ENCODE measurements at places on chromosomes 3 and 15.
A peak's percentile ranks its signal among the peaks of the same experiment; 100 is the strongest.

DNA sequence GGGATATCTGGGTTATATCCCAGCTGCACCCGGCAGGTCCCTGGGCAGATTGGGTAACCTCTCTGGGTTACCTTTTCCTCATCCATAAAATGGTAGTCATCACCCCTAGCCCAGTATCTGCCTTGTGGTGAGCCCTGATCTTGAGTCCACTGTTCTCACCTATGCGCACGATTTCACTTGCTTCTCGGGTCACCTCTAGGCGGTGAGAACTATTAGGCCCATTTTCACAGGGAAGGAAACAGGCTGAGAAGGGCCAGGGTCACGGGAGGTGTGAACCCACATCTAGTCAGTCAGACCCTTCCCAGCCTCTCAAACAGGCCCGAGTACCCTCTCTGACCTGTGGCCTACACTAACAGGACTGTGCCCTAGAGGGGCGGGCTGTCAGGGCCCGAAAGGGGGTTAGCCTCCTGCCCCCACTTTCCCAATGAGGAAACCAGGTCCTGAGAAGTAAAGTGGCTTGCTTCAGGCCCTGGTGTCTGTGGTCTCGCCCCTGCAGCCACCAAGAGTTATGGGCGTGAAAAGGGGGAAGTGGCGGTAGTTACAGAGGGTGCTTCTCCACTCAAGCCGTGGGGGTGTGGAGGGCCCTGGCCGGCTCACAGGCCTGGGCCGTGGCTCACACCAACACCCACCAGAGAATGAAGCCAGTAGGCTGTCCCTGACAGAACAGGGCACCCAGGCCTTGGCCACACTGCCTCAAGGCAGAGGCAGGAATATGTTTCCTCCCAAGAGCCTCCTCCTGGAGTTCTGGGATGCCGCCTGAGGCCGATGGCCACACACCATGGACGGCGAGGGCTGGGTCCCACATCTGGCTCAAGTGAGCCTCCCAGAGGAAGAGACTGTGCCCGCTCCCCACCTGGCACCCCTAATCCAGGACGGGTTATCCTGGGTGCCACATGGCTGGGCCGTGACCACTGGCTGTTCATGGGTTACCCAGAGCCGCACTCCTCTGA, 19.5 kb downstream of the PSTPIP1 start:
- no peak for DNase-seq

- DNase-seq, result no peak
Observed at GRCh38 chr3:13229273-13229949, 156.2 kb upstream of the IQSEC1 start.

GRCh38 chr3:139394116-139394515, 4.7 kb upstream of the COPB2 start:
- no peak for DNase-seq

DNA sequence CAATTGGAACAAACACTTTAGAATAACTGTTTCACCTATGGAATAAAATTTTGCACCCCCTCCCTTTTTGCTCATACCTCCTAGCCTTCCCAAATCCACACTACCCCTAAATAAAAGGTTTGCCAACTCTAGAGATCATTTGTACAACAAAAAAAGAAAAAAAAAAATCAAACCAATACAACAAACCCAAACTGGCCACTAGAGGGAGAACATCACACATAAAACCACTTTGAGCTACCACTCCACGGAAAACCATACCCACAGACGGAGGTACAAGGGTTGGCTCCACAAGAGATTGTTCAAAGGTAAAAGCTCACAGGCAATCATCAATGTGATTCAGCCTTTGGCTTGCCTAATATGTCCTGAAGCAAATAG, 47.6 kb downstream of the SETMAR start:
- DNase-seq, result peak; percentile 68

DNA sequence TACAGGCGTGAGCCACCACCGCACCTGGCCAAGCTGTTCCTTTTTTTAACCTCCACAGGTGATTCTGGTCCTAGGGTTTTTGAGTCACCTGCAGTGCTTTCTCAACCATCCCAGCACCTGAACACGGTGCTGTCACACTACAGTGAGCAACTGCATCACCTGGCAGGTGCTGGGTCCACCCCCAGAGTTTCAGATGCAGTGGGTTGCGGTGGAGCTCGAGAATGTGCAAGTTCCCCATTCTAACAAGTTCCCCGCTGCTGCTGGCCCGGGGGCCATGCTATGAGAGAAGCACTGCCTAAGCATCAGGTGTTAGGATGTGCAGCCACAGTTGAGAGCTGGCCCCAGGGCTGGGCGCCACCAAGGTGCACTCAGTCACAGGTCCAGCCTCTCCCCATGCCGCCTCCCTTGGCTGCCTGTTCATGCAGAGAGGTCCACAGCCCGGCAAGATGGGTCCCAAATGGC, 18.0 kb downstream of the ISG20 start:
- no peak for DNase-seq

DNA sequence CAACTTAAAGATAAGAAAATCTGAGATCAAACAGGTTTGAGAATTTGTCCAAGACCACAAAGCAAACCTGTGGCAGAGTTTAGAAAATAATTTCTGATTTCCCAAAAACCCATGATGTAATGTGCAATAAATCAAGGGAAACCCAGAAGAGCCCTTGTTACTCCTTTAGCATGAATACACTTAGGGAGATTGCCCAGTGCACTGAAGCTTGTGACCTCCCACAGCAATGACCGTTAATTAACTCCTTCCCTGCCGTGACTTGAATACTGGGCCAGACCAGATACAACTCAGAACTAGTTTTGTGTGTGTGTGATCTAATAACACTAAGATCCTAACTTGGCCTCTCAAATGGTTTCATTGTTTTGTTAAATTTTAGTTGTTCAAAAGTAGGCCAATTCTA, 2.5 kb downstream of the PRKAR2A start:
- no peak for DNase-seq

DNA sequence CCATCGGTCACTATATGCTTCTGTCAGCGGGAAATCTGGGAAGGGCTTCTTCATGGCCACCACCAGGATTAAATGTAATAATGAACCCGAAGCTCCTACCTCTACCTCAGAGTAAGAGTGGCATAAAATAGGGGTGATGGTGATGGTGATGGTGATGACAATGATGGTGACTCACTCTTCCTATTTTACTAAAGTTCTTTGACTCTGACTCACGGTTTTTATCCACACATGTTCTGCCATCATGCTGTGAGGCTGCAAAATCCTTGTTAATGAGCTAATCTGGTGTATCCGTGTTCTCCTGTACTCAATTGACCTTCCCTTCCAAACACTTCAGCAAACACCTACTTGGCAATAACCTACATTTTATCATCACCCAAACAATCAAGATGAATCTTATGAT, 18.3 kb upstream of the FOXP1 start:
- no peak for DNase-seq

DNA sequence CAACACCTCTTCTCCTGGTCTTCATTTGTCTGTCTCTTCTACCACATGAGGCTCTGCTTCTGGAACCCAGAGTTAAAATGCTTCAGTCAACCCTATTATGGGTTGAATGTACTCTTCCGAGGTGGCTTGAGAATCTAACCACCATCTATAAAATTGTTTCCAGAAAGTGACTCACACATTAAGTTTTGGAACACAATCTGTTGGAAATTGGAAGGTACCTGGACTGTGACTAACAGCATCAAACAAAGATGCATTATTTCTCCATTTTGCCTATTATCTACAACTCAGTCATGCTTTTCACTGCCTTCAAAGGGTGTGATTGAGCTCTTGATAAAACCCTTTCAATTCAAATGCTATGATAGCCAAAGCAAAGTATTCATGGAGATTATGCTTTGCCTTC, 499.0 kb upstream of the SEMA6D start:
- no peak for DNase-seq

- no peak for DNase-seq
Observed at GRCh38 chr3:161150001-161150525, 44.9 kb upstream of the B3GALNT1 start.

GRCh38 chr15:50190166-50190570, 8.2 kb downstream of the SLC27A2 start:
- DNase-seq, result no peak

GRCh38 chr3:29064085-29064484, 216.8 kb upstream of the RBMS3 start:
- DNase-seq, result no peak

DNA sequence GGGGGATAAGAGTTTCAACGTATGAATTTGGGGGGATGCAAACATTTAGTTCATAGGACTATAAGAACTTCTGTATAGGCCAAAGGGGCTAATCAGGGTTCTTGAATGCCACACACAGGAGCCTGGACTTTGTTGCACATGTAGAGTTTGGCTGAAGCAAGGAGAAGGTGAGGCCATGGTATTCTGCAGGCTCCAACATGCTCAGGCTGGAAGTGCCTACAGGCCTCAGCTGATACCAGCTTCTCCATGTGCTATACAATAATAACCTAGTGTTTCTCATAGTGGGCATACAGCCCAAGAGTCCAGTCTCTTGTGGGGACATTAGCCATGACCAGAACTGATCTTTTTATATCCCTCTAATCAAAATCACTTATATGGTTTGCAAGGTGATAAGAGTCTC, 399.7 kb upstream of the MCTP2 start:
- no peak for DNase-seq

- no peak for DNase-seq
Observed at GRCh38 chr15:27538325-27538724, 560.8 kb downstream of the OCA2 start.

GRCh38 chr15:64753480-64754185, 21.8 kb downstream of the RBPMS2 start:
- DNase-seq, result no peak

DNA sequence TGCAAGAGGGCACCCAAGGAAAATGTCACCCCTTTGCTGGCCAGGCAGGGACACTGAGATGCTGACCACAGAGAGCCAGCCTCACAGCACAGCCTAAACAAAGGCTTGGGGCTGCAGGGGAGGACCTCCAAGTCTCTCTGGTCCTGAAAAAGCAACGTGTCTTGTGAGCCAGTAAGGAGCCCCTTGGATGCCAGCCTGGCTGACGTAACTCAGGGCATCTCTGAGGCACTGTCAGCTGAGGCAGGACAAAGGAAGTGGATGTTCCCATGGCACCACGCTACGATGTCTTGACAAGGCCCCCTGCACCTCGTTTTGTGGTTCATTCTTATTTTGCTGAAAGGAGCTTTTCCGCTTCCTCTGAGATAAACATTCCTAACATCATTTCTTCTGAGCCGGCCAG, 160.7 kb downstream of the OR4M2 start:
- DNase-seq, result no peak

DNA sequence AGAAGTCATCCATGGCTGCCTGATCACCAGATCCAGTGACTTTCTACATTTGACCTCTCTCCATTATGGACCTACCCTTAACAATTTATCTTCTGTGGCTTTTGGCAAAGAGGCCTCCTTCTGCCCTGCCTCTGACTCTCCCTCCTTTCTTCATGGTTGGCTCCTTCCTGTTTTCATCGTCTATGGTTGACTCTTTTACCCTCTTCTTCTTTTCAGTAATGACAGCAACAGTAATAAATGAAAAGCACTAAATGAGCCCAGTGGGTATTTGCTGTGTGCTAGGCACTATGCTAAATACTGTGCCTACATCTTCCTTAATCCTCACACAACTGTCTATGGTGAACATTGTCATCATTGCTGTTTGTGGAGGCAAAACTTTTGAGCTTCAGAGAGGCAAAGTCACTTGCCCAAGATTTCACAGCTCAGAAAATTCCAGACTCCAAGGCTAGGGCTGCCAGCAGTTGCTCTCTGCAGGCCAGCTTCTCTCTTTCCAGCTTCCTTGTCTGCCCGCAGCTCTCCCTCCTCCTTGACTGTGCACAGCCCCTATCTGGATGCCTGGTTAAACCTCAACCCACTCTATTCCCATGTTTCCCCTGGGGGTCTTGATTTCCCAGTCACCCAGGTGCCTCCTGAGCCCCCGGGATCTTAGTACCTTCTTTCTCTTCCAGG, 24.6 kb downstream of the ITPR1 start:
- DNase-seq, result no peak

- DNase-seq, result no peak
Observed at GRCh38 chr3:142209655-142210054, 15.7 kb downstream of the GK5 start.

- DNase-seq, result no peak
Observed at GRCh38 chr3:156693166-156693565, 18.8 kb downstream of the TIPARP start.

GRCh38 chr3:194112120-194113106, 23.5 kb upstream of the HES1 start:
- no peak for DNase-seq

All from hindlimb muscle (tissue), 1 donor.